CD8-positive, alpha-beta memory T cell (primary cell): ENCODE measurements at places on chromosomes 7 and 10. TPM values are rescaled to one million over a fixed set of nuclear protein-coding genes. Genes with fewer than 3 reads are reported as not detected.

BUB3 gene
- 255 TPM for total RNA-seq

SLC26A5 gene
- not detected for total RNA-seq

GRCh38 chr10:89278900-89279392, 22.9 kb upstream of the IFIT2 start:
- DNase-seq = no peak
- no peaks in the 10 kb centered on the region for H3K27me3 ChIP-seq
- H3K27ac ChIP-seq = no peak overlapping the region
- no peak overlapping the region for H3K4me3 ChIP-seq
- H3K36me3 ChIP-seq = no peaks in the 10 kb centered on the region

DNA sequence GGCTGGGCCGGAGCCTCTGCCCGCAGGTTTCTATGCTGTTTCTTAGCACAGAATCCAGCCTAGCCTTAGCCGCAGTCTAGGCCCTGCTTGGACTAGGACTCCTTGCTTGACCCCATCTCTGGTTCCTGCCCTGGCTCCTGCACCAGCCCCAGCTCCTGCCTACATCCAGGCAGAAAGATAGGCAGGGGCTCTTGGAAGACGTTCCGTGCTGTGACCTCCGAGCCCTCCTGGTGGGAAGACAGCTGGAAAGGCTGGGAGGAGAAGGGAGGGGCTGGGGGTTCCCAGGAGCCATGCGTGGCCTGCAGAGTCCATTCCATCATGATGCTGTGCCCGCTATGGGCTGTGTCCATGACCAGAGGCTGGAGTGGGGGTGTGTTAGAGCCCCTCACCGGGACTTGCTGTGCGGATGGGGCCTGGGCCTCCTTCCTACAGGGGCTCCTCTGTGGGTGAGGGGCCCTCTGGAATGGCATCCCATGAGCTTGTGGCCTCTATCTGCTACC, 26.2 kb downstream of the RAMP3 start:
- DNase-seq = no peak
- no peaks in the 10 kb centered on the region for H3K36me3 ChIP-seq
- peaks cover 5% of the 10 kb centered on the region for H3K27me3 ChIP-seq
- no peaks in the 10 kb centered on the region for H3K4me1 ChIP-seq
- H3K27ac ChIP-seq = no peak overlapping the region

- no peak for DNase-seq
- H3K4me1 ChIP-seq = peaks cover 21% of the 10 kb centered on the region
- H3K36me3 ChIP-seq = peaks cover 48% of the 10 kb centered on the region
- H3K27me3 ChIP-seq = no peaks in the 10 kb centered on the region
- H3K4me3 ChIP-seq = no peak overlapping the region
Observed at GRCh38 chr7:55493408-55493807, 78.9 kb downstream of the VOPP1 start.

DNA sequence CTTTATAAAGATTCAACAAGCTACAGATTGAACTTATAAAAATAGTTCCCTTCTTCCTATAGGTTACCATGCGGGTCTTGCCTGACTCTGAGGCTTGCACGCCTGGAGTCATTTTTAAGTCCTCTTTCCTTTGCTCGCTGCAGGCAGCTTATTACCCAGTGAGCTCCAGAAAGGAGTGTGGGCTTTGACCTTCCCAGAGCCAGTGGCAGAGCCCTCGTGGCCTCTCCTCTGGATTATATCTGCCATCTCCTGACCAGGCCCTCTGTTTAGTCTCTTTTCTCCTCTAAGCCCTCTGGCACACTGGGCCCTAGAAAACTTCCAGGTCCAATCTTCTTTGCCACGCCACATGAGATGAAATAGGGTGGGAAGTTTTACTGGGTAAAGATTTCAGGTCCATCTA, 39.9 kb upstream of the EZH2 start:
- no peak overlapping the region for H3K4me3 ChIP-seq
- H3K36me3 ChIP-seq = no peaks in the 10 kb centered on the region
- H3K4me1 ChIP-seq = peaks cover 12% of the 10 kb centered on the region
- DNase-seq = no peak

DNA sequence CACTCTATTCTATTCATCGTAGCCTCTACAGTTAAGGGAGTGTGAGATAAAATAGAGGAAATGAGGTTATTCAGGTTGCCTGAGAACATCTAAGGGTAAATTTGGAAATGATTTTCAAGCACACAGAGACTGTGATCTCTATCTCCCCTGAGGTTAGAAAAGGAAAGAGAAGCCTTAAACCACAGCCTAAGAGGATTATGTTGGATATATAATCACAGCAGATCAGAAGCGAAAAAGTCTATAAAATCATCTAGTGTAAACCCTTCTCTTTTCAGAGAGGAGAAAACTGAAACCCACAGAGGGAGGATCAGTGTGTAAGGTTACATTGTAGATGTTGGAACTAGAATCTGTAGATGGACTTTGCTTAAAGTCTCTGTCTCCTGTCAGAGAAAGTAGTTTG, 90.6 kb upstream of the SEMA3E start:
- no peak overlapping the region for H3K4me3 ChIP-seq
- H3K27me3 ChIP-seq = no peaks in the 10 kb centered on the region
- no peaks in the 10 kb centered on the region for H3K4me1 ChIP-seq
- no peak for DNase-seq
- H3K27ac ChIP-seq = no peak overlapping the region

GRCh38 chr10:86362586-86363183, 3.9 kb downstream of the GRID1 start:
- H3K4me1 ChIP-seq = peaks cover 9% of the 10 kb centered on the region
- DNase-seq = no peak
- H3K36me3 ChIP-seq = no peaks in the 10 kb centered on the region
- no peak overlapping the region for H3K4me3 ChIP-seq

PPP1R9A gene
- not detected for total RNA-seq

- no peaks in the 10 kb centered on the region for H3K4me1 ChIP-seq
- H3K36me3 ChIP-seq = no peaks in the 10 kb centered on the region
- no peak overlapping the region for H3K4me3 ChIP-seq
- H3K27me3 ChIP-seq = no peaks in the 10 kb centered on the region
- DNase-seq = no peak
Observed at GRCh38 chr10:49273082-49273465, 25.9 kb upstream of the C10orf71 start.

DNA sequence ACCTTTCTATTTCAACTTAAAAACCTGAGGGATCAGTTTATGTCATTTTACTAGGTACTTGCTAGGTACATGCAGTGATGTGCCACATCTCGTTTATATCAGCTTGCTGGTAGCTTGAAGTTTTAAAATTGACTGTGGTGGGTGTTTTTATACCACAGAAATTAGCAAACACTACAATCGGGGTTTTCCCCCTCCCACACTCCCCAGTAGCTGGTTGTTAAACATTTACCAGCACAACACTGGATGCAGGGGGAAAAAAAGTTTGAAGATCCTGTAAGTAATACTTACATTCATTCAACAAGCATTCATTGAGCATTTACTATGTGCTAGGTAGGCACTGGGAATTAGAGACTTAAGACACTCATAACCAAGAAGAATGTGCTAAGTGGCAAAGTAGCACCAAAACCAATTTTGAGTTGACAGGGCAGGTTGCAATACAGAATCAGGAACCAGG, 32.6 kb downstream of the USP6NL start:
- no peak for DNase-seq
- peaks cover 7% of the 10 kb centered on the region for H3K4me1 ChIP-seq
- H3K27me3 ChIP-seq = no peaks in the 10 kb centered on the region

DNA sequence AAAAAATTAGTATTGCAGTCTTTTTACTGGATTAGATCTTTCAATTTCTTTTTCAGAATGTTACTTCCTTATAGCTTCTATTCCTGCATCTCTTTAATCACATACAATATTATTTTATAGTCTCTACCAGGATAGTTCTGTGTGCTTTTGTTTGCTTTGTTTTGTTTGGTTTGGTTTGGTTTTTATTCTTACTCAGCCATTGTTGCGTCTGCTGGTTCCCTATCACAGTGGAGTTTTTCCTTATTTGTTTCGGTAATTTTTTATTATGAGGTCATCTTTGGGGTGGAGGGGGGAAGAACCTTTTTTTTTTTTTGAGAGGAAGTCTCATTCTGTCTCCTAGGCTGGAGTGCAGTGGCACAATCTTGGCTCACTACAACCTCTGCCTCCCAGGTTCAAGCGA, 9.0 kb upstream of the BAIAP2L1 start:
- H3K36me3 ChIP-seq = no peaks in the 10 kb centered on the region
- no peaks in the 10 kb centered on the region for H3K27me3 ChIP-seq
- DNase-seq = no peak

DNA sequence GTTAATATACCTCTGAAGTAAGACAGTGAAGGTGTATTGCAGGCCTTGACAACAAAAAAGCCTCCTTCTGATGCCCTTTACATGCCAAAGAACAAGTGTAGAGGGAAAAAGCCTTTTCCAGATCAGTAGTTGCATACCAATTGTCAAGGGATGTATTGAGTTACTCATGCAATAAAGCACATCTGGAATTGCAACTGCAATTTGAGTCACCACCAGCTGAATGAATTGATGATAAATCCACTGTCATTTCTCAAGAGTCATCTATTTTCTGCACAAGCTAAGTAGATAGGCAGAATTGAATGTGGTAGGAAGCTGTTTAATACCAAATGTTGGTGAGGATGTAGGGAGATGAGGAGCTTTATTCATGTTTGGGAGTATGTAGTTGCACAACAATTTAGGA, 325.9 kb upstream of the SMIM30 start:
- H3K4me3 ChIP-seq = no peak overlapping the region
- no peak for DNase-seq
- no peaks in the 10 kb centered on the region for H3K36me3 ChIP-seq
- H3K27ac ChIP-seq = no peak overlapping the region
- H3K4me1 ChIP-seq = no peaks in the 10 kb centered on the region
- no peaks in the 10 kb centered on the region for H3K27me3 ChIP-seq

HOXA4 gene
- not detected for total RNA-seq

DNA sequence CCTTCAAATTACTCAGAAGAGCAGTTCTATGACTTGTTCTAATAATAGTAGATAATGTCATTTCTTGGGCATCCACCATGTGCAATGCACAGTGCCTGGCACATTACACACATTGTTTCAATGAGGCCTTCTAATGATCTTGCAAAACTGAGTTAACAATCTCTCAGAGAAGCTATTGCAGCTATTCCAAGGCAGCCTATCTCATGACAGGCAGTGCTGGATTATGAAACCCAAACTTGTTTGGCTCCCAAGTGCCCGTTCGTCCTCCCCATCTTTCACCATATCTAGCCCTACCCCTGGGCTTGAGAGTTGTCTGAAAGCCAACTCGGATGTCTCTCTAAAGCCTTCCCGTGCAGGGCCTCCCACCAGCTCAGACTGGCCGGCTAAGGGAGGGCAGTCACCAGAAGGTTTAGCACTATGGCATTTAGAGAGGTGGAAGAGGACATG, 405.1 kb downstream of the PLXNA4 start:
- H3K4me3 ChIP-seq = no peak overlapping the region
- H3K4me1 ChIP-seq = no peaks in the 10 kb centered on the region
- no peak for DNase-seq
- H3K27ac ChIP-seq = no peak overlapping the region
- no peaks in the 10 kb centered on the region for H3K27me3 ChIP-seq

GALNT17 gene
- not detected for total RNA-seq

- H3K36me3 ChIP-seq = no peaks in the 10 kb centered on the region
- H3K27me3 ChIP-seq = no peaks in the 10 kb centered on the region
- no peak overlapping the region for H3K27ac ChIP-seq
Observed at GRCh38 chr7:108181073-108181985, 51.2 kb upstream of the LAMB4 start.
